Suprapubic skin (tissue), 4 donors: ENCODE measurements at places on chromosomes 16 and 17. TPM values are rescaled to one million over a fixed set of nuclear protein-coding genes. Genes with fewer than 3 reads are reported as not detected.

SLC38A8 gene
- total RNA-seq: not detected

DNA sequence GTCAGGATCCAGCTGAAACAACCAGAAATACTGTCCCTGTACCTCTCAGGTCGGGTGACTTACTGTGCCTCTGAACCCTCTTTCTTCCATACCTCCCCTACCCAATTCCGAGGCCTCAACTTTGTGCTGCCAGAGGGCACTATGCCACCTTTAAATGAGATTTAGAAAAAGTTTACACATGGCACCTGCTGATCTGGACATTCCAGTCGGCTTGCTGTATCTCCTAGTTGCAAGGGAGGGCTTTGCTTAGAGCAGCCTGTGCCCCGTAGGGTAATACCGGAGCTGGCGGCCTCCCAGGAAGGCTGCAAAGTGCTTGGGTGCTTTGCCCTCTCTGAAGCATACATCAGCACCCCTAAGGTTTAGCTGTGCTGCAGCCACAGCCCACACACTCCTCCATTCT, 306.0 kb upstream of the RBFOX1 start:
- DNase-seq: no peak

- DNase-seq: no peak
Observed at GRCh38 chr17:6706996-6707395, 6.2 kb downstream of the SLC13A5 start.

OTOP3 gene
- total RNA-seq: not detected

GRCh38 chr16:9545522-9546437, 454.3 kb downstream of the HAPSTR1 start:
- DNase-seq: no peak

CNGB1 gene
- not detected for total RNA-seq

GRCh38 chr16:4911970-4912386, 25.0 kb downstream of the PPL start:
- no peak for DNase-seq

DNAH17 gene
- total RNA-seq: 6.7 TPM

GRCh38 chr16:75097941-75098901, 18.4 kb downstream of the LDHD start:
- no peak for DNase-seq

TPSD1 gene
- 0.38 TPM for total RNA-seq

CNTROB gene
- 57.0 TPM for total RNA-seq

SULT1A4 gene
- total RNA-seq: 5.0 TPM

GRCh38 chr17:15783461-15783860, 51.4 kb downstream of the TBC1D26 start:
- DNase-seq: no peak

SAMD14 gene
- not detected for total RNA-seq

- DNase-seq: no peak
Observed at GRCh38 chr17:14123619-14124278, 54.4 kb downstream of the COX10 start.

- no peak for DNase-seq
Observed at GRCh38 chr17:2402544-2402943, 1.7 kb upstream of the MNT start.

CDH1 gene
- total RNA-seq: 203 TPM

DNA sequence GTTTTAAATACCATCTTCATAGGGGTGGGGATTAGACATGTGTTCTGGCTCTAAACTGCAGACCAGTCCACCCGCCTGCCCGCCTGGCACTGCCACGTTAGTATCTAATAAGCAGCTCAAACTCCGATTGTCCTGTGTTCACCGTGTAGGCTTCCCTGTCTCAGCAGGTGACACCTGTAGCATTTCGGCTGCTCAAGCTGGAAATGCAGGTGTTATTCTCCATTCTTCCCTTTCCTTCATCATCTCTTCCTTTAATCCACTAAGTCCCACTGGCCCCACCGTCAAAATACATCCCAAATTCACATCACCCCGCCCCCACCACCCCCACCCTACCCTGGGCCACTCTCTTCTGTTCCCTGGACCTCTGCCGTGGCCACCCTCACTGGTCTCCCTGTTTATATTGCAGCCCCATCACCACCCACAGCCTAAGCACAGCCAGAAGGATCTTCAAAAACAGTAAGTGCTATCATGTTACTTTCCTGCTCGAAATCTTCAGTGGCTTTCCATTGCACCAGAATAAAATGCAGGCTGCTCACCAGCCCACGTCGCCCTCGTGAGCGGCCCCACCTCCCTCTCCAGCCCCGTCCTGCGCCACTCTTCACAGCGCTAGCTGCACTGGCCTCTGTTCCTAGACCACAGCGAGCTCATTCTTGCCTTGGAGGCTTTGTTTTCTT, 65.1 kb downstream of the RTN4RL1 start:
- no peak for DNase-seq

DNA sequence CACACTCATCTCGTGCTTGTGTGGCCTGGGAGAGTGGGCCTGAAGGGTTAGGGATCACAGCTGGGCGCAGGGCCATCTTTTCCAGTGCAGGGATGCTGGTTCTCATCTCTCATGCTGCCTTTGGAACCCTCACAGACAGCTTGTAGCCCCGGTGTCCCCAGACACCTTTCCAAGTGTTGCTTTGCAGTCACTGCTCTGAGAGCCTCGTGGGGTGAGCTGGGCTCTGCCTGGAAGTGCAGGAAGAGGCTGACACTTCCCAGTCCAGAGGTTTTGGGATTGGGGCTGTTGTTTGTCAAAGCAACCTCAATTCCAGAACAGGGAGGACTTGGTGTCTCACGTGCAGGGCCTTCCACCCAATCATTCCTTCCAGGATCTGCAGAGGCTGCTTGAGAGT, 28.2 kb downstream of the TBX4 start:
- DNase-seq: peak; percentile 46

C16orf46 gene
- 0.81 TPM for total RNA-seq

MAP3K14 gene
- total RNA-seq: 12.2 TPM

GRCh38 chr16:84595052-84595481, 22.8 kb downstream of the COTL1 start:
- no peak for DNase-seq

- DNase-seq: no peak
Observed at GRCh38 chr17:6021011-6021400, 49.2 kb upstream of the WSCD1 start.

GRCh38 chr17:74524653-74525464, 6.4 kb downstream of the CD300LB start:
- DNase-seq: peak; percentile 35
